ENCODE measurements at places on chromosomes 7 and 10.
A peak's percentile ranks its signal among the peaks of the same experiment; 100 is the strongest.

- no peak for DNase-seq
These were observed 253.1 kb upstream of the IGFBP3 start for GRCh38 chr7:46174196-46174580.

DNA sequence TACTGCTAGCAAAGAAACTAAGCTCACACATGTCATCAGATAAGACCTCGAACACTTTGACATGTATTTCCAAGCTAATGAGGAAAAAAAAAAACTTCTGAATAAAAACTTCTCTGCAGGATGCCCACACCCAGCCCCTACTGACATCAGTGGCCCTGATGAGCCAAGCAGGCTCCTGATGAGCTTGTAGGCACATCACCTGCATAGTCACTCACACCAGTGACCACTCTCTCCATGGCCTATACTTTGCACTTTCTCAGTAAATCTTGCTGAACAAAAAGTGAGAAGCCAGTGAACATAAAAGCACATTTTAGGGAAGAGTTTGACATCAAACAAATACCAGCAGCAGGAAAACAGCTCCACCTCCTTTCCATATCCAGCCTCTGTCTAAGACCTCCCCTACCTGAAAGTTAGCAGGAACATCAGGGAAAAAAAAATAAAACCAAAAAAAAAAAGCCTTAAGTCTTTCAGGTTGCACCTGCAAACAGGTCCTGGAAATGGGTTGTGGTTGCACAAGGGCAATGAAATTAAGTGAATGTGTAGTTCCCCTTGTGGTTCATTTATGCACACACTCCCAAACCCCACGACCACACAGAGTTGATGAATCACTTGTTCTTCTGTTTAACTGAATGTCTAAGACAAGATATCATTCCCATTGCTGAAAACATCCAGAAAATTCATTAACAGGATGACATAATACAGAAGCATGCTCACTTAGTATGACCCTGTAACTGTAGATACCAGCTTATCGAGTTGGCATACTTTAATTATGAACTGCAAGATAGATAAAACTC is 205.2 kb upstream of the PDE1C start:
- DNase-seq, result no peak

GRCh38 chr10:127679642-127680255 is 57.2 kb upstream of the FOXI2 start:
- no peak for DNase-seq

GRCh38 chr7:128154504-128154903 is 86.6 kb upstream of the LEP start:
- DNase-seq, result no peak

GRCh38 chr10:93390306-93391090 is 91.6 kb downstream of the MYOF start:
- DNase-seq, result no peak

DNA sequence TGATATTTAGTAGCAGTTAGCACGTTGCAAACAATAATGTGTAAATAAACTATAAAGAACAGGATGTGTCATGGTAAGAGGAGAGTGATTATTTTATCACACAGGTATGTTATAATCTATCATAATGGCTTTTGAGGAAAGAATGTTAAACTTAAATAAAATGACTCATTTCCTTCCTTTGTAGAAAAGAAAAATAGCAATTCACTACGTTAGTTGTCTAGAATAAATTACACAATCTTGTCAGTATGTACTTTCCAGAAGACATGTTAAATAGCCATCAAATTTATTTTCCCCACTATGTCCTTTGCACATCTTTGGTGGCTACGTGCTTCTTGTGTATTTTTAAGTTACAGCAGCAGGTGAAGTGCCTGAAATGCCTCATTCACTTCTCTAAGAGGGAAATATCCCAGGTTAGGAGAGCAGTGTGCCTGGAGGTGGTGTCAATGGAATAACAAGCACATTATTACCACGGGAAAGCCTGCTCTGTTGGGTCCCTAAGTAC is 133.8 kb downstream of the SEMA3A start:
- no peak for DNase-seq

GRCh38 chr7:38858259-38858884 is 50.6 kb downstream of the VPS41 start:
- DNase-seq, result no peak

DNA sequence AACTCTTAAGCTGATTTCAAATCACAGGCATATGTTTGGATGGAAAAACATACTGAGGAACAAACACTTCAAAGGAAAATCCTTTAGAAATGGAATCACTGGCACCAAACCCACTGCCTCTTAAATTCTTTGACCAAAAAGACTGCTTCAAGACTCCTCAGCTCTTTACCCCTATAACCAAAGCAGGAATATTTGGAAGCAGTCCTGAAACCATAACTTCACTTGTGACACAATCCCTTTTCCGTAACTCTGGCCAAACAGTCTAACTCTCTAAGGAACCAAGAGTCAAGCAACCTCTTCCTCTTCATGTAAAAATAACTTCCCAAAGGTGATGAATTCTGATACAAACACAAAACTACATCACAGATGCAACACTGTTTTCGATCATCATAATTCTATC is 104.3 kb downstream of the MTERF1 start:
- no peak for DNase-seq

DNA sequence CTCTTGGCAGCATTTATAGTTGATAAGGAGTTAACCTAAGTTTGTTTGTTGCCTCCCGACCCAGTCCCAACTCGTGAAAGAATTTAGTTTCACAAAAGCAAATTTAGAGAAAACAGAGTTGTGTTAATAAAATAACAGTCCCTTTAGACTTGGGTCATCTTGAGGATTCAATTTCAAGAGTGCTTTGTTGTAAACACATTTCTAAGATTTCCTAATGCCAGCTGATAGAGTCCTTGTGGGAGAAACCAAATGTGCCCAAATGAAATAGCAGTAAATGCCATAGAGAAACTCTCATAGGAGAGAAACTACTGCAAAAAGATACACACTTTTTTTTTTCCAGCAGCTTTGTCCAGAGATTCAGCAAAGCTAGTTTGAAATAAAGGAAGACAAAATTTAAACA is 211.3 kb upstream of the BMPER start:
- no peak for DNase-seq

GRCh38 chr10:61409157-61409556 is 44.0 kb downstream of the TMEM26 start:
- DNase-seq, result no peak

DNA sequence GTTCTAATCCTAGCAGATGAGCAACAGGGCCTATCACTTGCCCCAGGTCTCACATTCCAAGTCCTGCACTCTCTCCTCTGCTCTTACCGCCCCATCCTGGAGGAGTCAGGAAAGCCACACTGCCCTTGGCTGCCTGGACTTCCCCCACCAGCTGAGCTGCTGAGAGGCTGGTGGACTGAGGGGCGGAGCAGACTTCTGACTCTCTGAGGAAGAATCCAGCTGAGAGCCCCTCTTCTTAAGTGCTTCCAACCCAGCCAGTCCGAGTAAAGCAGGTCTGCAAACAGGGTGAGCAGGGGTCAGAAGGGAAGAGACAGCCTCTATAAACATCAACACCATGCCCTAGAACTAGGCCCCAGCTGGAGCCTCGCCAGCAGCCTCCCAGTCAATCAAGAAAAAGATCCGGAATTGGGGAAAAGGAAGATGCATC is 92.4 kb upstream of the TMEM72 start:
- no peak for DNase-seq

DNA sequence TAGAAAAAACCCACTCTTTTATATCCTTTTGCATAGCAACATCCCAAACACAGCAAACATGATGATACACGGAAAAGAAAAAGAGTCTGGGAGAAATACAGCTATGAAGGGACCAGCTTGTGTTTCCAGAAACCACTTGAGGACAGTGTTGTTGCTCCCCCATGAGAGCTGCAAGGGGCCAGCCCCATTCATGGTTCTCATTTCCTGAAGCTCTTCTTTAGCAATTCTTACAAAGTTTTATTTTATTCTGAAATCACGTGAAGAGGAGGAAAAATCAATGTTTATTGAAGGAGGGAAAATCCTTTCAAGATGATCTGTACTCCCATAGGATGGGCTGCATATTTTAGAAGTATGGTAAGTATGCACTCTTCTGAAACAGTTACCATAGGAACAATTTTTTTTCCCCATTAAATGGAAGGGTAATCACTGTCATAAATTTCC is 17.5 kb upstream of the PRTFDC1 start:
- no peak for DNase-seq

DNA sequence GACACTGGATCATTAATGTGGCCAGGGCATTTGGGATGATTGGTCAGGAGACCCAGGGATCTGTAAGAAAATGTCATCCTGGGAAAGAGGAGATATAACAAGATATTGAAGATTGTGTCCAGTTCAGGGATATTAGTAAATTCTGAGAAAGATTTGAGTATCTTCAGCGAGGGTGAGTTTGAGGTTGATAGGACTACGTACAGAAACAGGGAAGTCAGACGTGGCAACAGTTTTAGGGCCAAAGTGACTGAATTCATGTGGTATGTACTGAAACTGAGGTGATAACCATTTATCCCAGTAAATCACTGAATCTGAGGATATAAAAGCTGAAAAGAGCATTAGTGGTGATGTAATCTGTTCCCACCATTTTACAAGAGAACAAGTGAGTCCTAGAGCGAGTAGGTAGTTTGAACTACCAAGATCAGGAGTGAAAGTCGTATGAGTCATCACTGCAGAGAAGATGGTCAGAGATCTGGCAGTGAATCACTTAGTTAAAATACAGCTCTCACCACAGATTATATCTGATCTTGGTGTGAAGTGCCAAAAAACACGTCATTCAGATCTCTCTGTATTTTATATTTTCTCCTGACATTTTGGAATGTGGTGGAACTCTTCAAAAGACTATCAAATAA is 220.5 kb downstream of the CDK14 start:
- DNase-seq, result no peak

- DNase-seq, result no peak
These were observed 53.6 kb downstream of the PIK3AP1 start for GRCh38 chr10:96666741-96667140.

- no peak for DNase-seq
These were observed 252.2 kb downstream of the WDR37 start for GRCh38 chr10:1308173-1308961.

DNA sequence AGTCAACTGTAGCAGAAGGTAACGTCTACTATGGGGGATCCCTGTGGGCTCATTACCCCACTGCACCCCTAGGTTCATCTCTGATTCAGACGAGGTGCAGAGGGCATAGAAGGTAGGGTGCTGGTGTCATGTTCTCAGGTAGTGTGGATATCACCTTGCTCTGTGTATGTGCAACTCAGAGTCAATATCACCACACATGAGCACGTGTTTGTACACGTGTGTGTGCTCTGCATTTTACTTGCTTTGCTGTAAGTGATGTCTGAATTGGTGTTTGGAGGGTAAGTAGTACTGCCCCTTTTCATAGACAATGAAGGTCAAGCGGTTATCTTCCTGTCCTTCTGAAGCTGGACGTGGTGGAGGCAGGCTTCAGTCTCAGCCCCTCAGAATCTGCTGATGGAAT is 10.4 kb downstream of the DMBT1 start:
- DNase-seq, result no peak

DNA sequence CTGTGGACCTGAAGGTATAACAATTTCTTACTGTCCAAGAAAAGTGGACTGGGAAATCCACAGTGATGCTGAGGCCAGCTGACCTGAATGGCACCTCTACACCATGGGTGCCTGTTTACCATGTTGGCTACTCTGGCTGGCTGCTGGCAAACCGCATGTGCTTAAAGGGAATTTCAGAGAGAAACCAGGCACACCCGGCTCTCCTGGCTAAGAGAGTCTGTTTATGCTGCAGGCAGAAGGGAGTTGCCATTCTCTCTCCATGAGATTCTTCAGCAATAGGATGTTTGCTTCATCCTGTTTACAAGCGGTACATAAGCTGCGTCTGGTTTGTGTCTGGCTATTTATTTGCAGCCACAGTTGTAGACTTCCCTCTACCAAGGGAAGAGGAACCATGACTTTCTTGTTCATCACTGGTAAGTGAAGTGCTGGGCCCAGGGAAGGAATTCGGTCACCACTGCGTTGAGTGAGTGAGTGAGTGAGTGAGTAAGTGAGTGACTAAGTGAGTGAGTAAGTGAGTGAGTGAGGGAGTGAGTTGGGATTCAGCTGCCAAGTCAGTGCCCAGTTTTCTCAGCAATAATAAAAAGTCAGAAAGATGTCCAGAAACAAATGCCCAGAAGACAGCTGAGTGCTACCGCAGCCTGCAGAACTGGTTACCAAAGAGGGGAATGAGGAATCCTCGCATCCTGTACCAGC is 90.4 kb downstream of the COBL start:
- DNase-seq, result no peak

- no peak for DNase-seq
These were observed 210.5 kb downstream of the CHCHD3 start for GRCh38 chr7:132871419-132871818.

DNA sequence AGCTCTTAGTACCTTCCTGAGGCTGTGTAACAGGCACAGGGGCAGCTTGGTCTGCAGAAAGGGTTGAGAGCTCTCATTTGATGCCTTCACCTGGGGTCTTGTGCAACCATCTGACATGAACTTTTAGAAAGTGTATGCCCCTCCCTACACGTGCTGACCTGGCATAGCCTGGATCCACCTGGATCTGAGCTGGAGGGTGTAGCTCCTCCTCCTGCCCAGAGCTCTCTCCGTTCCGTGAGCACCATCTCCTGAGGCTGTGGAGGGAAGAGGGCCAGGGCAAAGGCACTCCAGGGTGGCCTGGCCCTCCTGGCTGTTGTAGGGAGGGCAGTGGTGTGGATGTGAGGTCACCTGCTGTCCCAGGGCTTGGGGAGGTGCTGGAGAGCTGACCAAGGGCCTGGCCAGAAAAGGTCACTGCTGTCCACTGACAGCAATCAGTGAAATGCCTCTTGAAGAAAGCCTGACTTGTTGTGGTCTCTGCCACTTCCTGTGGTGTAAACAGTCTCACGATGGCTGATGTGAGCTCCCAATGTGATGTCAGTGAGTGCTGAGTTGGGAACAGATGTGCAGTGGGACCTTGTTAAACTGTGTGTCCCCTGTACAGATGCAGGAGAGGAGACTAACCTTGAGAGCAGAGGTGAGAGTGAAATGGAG is 23.0 kb downstream of the AMZ1 start:
- peak; percentile 21 for DNase-seq

- no peak for DNase-seq
These were observed 185.3 kb downstream of the WDR11 start for GRCh38 chr10:121036431-121036830.

DNA sequence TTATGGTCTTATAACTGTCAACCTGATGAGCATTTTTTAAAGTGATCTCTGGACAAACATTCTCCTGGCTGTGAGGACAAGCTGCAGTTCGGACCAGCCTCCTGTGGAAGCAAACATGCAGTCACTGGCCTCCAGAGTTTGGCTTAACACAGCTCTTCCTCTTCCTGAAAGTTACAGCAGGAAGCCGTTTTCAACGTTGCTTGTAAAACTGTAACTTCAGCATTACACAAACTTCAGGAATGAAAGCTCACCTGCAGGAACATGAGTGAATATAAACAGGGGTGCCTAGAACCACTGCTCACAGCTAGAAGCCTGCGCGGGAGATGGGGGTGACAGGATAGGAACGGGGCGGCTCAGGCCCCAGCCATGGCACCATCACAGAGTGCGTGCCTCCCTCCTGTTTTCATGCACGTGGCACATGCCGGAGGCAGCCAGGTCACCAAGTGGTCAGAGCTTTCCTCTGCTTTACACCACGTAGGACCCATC is 292.9 kb upstream of the PITRM1 start:
- no peak for DNase-seq
